ENCODE measurements at places on chromosomes 3 and 15.

GRCh38 chr3:4812591-4812990 is 166.6 kb upstream of the BHLHE40 start:
- no peak for DNase-seq

DNA sequence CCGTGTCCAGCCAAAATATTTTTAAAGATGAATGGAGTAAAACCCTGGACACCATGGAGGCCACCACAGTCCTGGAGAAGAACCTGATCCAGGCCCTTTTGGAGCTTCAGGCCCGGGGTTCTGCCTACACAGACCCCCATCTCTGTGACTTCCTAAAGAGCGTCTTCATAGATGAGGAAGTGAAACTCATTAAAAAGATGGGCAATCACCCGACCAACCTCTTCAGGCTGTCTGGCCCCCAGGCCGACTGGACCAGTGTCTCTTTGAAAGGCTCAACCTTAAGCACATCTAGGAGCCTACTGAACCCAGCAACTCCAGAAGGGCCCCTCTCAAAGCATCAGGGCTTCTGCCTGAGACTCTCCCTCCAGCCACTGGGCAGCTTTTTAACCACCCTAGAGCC is 107.9 kb upstream of the FAM174B start:
- no peak for DNase-seq

DNA sequence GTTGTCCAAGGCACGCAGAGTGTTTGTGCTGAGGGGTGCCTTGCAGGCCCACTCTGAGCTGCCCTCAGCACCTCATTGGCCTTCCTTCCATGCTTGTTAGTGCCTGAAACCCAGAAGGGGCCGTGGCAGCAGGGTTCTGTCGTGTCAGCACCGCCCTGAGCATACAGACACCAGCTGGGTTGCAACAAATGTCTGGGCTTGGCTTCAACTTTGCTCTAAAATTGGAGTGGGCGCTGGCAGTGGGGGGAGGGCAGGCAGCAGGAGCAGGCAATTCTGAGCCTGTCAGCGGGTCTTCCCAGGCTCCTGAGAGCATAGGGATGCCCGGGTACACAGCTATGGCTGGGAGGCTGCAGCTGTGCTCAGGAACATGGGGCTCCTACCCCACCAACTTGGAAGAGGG is 464.3 kb downstream of the EPHA3 start:
- no peak for DNase-seq

DNA sequence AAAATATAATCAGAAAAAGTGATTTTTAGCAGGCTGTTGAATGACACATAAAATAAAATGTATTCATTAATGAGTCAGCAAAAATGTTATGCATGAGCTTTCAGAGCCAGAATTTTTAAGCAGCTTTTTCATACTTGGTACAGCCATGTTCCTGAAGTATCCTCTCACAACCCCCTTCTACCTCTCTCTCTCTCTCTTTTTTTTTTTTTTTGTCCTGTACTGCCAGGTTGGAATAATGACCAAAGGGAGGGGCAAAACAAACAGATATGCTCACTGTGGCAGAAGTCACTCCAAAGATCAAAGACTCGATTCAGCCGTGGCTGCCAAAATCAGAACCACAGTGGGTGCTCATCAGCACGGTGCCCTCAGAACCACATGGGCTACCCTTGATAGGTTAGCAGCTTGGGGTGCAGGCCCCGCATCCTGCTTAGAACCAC is 383.0 kb downstream of the ZBTB20 start:
- no peak for DNase-seq

All from hypothalamus (tissue), 51 donors.